Tibial nerve (tissue), 4 donors: ENCODE measurements at places on chromosomes 6 and 20. TPM values are rescaled to one million over a fixed set of nuclear protein-coding genes. Genes with fewer than 3 reads are reported as not detected.

DNA sequence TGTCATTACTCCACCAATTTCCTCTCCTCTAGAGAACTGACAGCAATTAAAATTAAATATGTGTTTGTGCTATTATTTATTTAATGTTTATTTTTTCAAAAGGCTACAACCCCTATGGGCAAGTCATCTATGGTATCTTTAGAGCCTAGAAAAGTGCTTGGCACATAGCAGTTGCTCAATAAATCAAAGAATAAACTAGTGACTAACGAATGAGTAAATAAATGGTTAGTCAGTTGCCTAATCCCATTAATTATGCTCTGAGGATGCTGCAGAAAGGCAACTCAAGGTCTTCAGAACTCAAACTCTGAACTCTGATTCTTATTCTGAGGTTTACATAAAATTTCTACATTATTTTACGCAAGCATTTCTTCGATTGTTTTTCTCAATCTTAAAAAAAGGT is 193.0 kb upstream of the TSHZ2 start:
- no peak overlapping the region for H3K27ac ChIP-seq
- DNase-seq, result no peak
- no peaks in the 10 kb centered on the region for H3K27me3 ChIP-seq
- H3K4me1 ChIP-seq, result no peaks in the 10 kb centered on the region
- H3K36me3 ChIP-seq, result no peaks in the 10 kb centered on the region
- no peak overlapping the region for H3K4me3 ChIP-seq

- no peak overlapping the region for H3K4me3 ChIP-seq
- H3K27ac ChIP-seq, result no peak overlapping the region
- DNase-seq, result no peak
- H3K4me1 ChIP-seq, result no peaks in the 10 kb centered on the region
Observed at GRCh38 chr6:54916858-54917257, 70.3 kb downstream of the FAM83B start.

GRCh38 chr20:57546956-57547649 is 13.8 kb upstream of the PCK1 start:
- H3K4me1 ChIP-seq, result no peaks in the 10 kb centered on the region
- H3K36me3 ChIP-seq, result no peaks in the 10 kb centered on the region
- no peak overlapping the region for H3K4me3 ChIP-seq

DNA sequence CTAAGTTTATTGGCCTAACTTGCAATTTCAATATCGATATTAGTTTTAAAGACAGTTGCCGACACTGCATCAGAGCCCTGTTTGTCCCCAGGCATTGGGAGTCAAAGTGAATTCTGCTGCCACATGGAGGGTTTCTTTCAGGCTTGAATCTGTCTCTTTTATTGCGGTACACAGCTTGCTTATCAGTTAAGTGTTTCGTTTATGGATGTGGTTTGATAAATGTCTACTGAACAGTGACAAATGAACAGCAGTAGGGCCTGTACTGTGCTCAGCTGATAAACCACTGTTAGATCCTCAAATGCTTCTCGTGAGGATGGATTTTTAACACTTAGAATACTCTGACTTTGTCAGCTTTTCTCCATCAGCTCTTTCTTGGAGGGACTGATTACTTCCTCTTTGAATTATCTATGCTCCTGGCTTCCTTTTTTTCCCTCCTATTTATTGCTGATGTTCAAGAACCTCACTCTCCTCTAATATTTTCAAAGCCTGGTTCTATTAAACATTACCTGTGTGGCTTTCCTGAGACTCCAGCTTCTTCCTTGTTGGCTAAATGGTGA is 240.8 kb downstream of the PLCB1 start:
- no peaks in the 10 kb centered on the region for H3K36me3 ChIP-seq
- no peaks in the 10 kb centered on the region for H3K4me1 ChIP-seq
- no peak overlapping the region for H3K27ac ChIP-seq
- H3K27me3 ChIP-seq, result no peaks in the 10 kb centered on the region

- no peak overlapping the region for H3K27ac ChIP-seq
- no peaks in the 10 kb centered on the region for H3K36me3 ChIP-seq
- no peak for DNase-seq
Observed at GRCh38 chr6:162443101-162443500, 284.5 kb downstream of the PRKN start.

DNA sequence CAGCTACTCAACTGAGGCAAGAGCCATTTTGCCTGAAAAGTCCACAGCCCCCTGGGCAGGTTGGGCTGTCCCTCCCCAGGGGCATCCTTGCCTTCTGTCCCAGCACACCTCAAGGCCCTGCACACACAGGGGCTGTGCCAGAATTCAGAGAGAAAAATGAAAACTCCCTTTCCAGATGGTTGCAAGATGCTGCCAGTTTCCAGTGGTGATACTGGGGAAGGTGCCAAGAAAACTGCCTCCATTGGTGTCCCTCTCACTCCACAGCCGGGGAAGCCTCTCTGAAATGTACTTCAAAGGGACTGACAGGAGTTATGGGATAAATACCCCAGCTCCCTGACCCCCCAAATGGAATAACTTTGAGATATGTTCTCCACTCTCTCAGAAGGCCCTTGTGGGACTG is 154.2 kb upstream of the MAFB start:
- no peaks in the 10 kb centered on the region for H3K4me1 ChIP-seq
- no peak overlapping the region for H3K27ac ChIP-seq
- H3K4me3 ChIP-seq, result no peak overlapping the region
- DNase-seq, result no peak
- no peaks in the 10 kb centered on the region for H3K36me3 ChIP-seq
- H3K27me3 ChIP-seq, result no peaks in the 10 kb centered on the region

DNA sequence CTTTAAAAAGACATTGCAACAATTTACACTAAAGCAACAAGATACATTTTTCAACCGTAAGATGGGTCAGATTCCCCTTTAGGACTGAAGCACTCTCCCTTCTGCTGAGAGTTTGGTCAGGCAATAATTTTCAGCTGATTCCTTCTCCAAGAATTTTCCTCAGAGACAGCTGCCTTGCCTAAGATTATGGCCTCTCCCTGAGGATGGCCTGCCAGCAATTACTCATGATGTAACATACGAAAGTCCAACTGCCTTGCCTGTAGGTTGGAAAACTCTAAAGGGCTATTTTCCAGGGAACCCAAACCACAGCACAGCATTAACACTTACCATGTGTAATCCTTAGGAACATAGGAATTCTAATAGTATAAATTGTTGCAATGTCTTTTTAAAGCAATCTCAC is 229.1 kb upstream of the FLRT3 start:
- H3K4me1 ChIP-seq, result peaks cover 7% of the 10 kb centered on the region
- H3K4me3 ChIP-seq, result no peak overlapping the region
- DNase-seq, result no peak
- H3K36me3 ChIP-seq, result no peaks in the 10 kb centered on the region
- H3K27ac ChIP-seq, result no peak overlapping the region

- no peaks in the 10 kb centered on the region for H3K27me3 ChIP-seq
- no peaks in the 10 kb centered on the region for H3K4me1 ChIP-seq
- DNase-seq, result no peak
Observed at GRCh38 chr6:147274776-147275175, 70.6 kb downstream of the STXBP5 start.

- H3K27me3 ChIP-seq, result no peaks in the 10 kb centered on the region
- no peak overlapping the region for H3K27ac ChIP-seq
- DNase-seq, result no peak
Observed at GRCh38 chr6:126396131-126396530, 56.2 kb downstream of the CENPW start.

- no peak for DNase-seq
- peaks cover 11% of the 10 kb centered on the region for H3K4me1 ChIP-seq
- H3K36me3 ChIP-seq, result no peaks in the 10 kb centered on the region
- H3K4me3 ChIP-seq, result no peak overlapping the region
Observed at GRCh38 chr6:5294392-5295211, 33.3 kb downstream of the FARS2 start.

- H3K4me1 ChIP-seq, result no peaks in the 10 kb centered on the region
- no peak overlapping the region for H3K4me3 ChIP-seq
- no peak for DNase-seq
Observed at GRCh38 chr6:48206091-48206490, 95.1 kb upstream of the PTCHD4 start.

- no peaks in the 10 kb centered on the region for H3K36me3 ChIP-seq
- no peak for DNase-seq
- H3K4me1 ChIP-seq, result no peaks in the 10 kb centered on the region
- H3K27ac ChIP-seq, result no peak overlapping the region
- H3K27me3 ChIP-seq, result no peaks in the 10 kb centered on the region
Observed at GRCh38 chr6:97077380-97077779, 152.9 kb downstream of the KLHL32 start.

- no peaks in the 10 kb centered on the region for H3K27me3 ChIP-seq
- no peak overlapping the region for H3K27ac ChIP-seq
- no peaks in the 10 kb centered on the region for H3K36me3 ChIP-seq
- DNase-seq, result no peak
Observed at GRCh38 chr6:147577488-147577887, 69.0 kb downstream of the SAMD5 start.

DNA sequence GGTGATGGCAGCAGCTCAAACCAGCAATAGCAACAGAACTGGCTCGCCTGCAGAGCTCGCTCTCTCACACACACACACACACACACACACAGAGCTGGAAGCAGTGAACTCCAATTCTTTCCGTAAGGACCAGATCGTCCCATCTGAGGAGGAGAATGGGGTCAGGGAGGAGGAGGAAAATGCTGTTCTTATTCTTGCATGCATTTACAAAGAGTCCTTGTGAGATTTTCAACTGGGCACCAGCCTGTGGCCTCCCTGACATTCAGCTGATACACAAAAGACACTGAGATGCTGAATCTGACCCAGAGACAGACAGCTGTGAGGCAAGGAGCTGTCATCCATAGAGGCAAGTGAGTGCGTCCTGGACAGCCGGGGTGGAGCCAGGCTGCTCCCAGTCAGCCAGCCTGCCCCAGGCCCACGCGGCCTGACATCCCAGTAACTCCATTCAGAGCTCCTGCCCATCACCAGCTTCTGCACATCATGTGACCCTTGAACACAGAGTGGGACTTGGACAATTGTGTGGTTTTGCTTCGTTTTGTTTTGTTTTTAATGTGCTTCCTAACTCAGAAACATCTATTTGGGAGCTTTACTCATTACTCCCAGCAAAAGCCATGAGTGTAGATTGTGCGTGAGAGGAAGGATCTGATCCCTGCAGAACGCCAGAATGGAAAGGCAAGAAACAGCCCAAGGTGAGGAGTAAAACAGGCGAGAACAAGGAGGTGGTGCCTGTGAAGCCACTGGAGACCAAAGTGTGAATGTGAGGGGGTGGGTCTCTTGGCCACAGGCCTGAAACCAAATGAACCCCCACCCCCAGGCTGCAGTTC is 2.1 kb downstream of the SERPINB9 start:
- peaks cover 34% of the 10 kb centered on the region for H3K36me3 ChIP-seq
- no peak for DNase-seq
- no peaks in the 10 kb centered on the region for H3K27me3 ChIP-seq

- DNase-seq, result no peak
- no peaks in the 10 kb centered on the region for H3K27me3 ChIP-seq
- H3K4me1 ChIP-seq, result peaks cover 3% of the 10 kb centered on the region
- no peak overlapping the region for H3K27ac ChIP-seq
- no peaks in the 10 kb centered on the region for H3K36me3 ChIP-seq
- H3K4me3 ChIP-seq, result no peak overlapping the region
Observed at GRCh38 chr6:90123831-90124230, 172.8 kb downstream of the BACH2 start.

- no peak overlapping the region for H3K27ac ChIP-seq
- no peaks in the 10 kb centered on the region for H3K36me3 ChIP-seq
- no peaks in the 10 kb centered on the region for H3K4me1 ChIP-seq
- no peak overlapping the region for H3K4me3 ChIP-seq
Observed at GRCh38 chr20:54043076-54043967, 27.1 kb downstream of the BCAS1 start.

DNA sequence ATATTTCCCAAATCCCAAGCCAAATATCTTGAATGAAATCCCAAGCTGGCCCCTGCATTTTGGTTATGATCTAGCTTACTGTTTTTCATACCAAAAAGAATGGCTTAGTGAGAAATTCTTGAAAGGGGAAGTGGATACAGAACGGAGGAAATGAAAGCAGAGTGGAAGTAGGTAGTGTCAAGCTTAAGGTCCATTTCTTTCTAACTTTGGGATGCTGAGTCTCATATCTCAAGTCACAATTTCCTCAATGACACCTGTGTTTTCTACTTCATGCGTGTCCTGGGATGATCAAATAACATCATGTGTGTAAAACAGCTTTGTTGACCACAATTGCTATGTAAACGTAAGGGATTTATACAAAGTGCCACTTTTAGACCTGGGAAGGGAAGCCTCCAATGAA is 238.8 kb upstream of the SLC35B3 start:
- H3K27ac ChIP-seq, result no peak overlapping the region
- H3K36me3 ChIP-seq, result no peaks in the 10 kb centered on the region
- no peaks in the 10 kb centered on the region for H3K27me3 ChIP-seq
- DNase-seq, result no peak

DNA sequence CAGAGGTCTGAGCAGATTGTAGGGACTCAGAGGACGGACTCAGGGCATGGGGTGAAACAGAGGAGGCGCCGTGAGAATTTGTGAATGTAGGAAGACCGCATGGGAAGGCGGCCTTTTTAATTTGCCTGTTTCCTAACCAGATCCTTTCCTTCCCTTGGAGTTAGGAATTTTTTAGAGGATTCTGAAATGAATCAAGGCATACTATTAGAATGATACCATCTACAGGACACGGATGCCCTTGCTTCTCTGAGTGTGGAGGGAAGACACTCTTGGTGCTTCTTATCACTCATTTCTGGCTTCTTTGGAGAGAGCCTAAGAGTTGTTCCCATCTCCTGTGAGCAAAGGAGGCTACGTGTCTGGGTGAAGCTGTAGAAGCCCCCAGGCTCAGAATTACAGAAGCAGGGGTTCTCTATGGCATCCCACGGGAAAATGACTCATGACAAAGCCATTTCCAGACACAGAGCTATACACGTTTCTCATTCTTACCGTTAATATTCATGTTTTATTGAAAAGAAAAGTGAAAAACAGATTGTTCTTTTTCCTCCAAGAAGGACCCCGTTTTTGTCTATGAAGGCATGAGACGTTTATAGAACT is 148.5 kb downstream of the EDN3 start:
- DNase-seq, result no peak
- H3K4me1 ChIP-seq, result no peaks in the 10 kb centered on the region
- H3K36me3 ChIP-seq, result no peaks in the 10 kb centered on the region
- no peak overlapping the region for H3K4me3 ChIP-seq

GRCh38 chr20:45181639-45182038 is 6.9 kb downstream of the PI3 start:
- H3K27ac ChIP-seq, result no peak overlapping the region
- H3K4me1 ChIP-seq, result no peaks in the 10 kb centered on the region
- no peaks in the 10 kb centered on the region for H3K27me3 ChIP-seq
- no peak overlapping the region for H3K4me3 ChIP-seq
- H3K36me3 ChIP-seq, result no peaks in the 10 kb centered on the region
- no peak for DNase-seq

GRCh38 chr6:89411145-89412070 is 665 bp downstream of the RRAGD start:
- H3K27me3 ChIP-seq, result no peaks in the 10 kb centered on the region
- peak overlapping the region; percentile 88 for H3K27ac ChIP-seq
- no peak for DNase-seq
- peak overlapping the region; percentile 43 for H3K4me3 ChIP-seq

EHMT2 gene
- 38.2 TPM for total RNA-seq

CPNE5 gene
- total RNA-seq, result 0.39 TPM

CCN5 gene
- total RNA-seq, result 400 TPM

TCF15 gene
- total RNA-seq, result 4.5 TPM

MEI4 gene
- not detected for total RNA-seq

CGA gene
- not detected for total RNA-seq

BNIP5 gene
- not detected for total RNA-seq

GGTLC1 gene
- total RNA-seq, result not detected

ME1 gene
- total RNA-seq, result 17.6 TPM

FAM50B gene
- 6.9 TPM for total RNA-seq

NOP56 gene
- total RNA-seq, result 83.0 TPM

MBOAT1 gene
- total RNA-seq, result 18.8 TPM

SLC22A7 gene
- not detected for total RNA-seq

SLC13A3 gene
- 8.5 TPM for total RNA-seq
